Cerebellar cortex (tissue), 1 donor: ENCODE measurements at places on chromosomes 12 and 14.

DNA sequence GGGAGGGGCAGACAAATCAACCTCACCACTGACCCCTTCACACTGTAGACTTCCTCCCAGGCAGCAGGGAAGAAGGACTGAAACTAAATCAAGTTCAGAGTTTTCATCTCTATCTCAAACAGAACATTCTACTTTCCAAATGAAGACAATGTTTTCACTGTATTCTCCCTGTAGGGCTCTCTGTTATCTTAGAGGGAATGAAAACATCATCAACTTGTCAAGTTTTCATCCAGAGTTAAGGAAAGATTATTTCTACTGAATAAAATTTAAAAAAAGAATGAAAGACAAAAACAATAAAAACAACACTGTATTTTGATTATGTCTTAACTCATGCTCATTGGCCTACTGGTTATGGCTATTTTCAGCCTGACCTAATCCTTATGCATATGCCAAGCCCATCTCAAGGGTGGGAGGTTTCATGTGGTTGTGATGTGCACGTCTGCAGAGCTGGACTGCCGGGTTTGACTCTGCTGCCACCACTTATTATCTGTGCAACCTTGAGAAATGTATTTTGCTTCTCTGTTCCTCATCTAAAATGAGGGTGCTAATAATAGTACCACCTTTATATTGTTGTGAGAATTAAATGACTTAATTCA is 152.0 kb upstream of the AVPR1A start:
- no peak for DNase-seq

- DNase-seq, result peak; percentile 94
Observed at GRCh38 chr14:24135834-24136683, at the start of gene PSME1. TSS of gene PSME1 (plus strand) at chr14:24136194. CDS start at chr14:24136263, 69 bp downstream.

- DNase-seq, result no peak
Observed at GRCh38 chr14:106187216-106187615, 660.8 kb downstream of the TMEM121 start.

DNA sequence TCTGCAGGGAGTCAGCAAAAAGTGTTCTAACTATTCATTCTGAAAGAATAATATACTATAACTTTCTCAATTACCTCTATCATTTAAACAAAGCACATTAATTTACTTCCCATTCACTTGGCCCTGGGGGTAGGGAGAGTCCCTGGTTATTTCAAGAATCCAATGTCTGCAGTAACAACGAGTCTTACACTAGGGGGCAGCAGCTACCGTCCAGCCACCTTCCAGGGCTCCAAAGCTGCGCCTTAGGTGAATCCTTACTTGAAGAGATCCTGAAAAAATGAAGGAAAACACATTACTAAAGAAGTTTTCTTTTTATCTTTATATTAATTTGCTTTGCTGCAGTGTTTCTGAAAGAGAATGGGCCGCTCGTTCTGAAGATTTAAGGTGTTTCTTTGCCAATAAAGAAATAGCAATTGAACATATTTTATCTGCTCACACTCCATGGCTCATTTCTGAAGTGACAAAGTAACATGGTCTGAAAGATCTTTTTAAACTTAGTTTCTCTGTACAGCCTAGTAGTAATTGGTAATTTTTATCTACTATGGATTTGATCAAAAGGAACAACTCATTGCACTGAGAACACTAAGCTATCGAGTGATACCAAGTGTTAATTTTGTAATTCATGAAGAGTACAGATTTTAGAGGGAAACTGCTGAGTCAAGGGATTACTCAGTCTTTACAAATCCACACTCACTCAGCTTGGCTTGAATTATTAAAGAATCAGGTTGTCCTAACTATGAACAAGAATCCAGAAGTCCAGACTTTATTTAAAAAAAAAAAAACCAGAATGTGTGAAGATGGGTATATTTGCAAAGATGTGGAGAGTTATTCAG is 27.6 kb downstream of the BHLHE41 start:
- peak; percentile 90 for DNase-seq

GRCh38 chr12:50050410-50051098 is 6.8 kb upstream of the ASIC1 start:
- no peak for DNase-seq

DNA sequence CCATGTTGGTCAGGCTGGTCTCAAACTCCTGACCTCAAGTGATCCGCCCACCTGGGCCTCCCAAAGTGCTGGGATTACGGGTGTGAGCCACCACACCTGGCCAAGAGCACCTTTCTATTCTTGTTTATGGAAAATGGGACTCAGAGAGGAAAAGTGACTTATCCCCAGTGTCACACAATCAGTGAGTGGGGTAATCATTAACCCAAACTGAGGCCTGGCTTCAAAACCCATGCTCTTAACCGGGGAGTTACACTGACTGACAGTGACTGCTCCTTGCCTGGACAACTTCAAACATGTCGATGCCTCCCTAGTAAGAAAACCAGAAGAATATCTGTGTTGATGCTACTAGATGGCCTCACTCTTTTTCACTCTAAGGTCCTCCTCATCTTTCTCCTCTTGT is 7.3 kb downstream of the CLEC7A start:
- DNase-seq, result no peak

- DNase-seq, result no peak
Observed at GRCh38 chr12:114955414-114956014, 271.5 kb upstream of the TBX3 start.

DNA sequence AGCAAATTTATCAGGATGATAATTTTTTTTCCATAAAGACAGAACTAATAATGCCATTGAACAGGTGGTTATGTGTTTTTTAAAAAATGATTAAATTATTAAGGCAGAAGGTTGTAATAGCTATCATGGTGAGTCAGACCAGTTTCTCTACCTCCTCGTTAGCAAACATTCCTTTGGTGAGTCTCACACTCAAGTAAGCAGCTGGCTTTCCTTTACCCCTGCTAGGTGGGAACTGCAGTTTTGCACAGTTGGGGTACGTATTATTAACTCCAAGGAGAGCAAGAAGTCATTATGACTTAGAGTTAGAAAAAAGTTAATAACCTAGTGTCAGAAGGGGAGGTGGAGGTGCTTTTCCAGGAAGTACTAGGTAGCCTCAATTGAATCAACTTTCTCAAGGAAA is 165.3 kb downstream of the SNAPC1 start:
- DNase-seq, result no peak

- no peak for DNase-seq
Observed at GRCh38 chr12:51683763-51684357, 92.8 kb downstream of the SCN8A start.
